Esophagus muscularis mucosa (tissue), 4 donors: ENCODE measurements at places on chromosomes 1 and 21. TPM values are rescaled to one million over a fixed set of nuclear protein-coding genes. Genes with fewer than 3 reads are reported as not detected.

GRCh38 chr1:7761103-7761502, 10.0 kb upstream of the VAMP3 start:
- no peak for DNase-seq
- no peaks in the 10 kb centered on the region for H3K36me3 ChIP-seq
- H3K27me3 ChIP-seq = no peaks in the 10 kb centered on the region
- no peak overlapping the region for H3K27ac ChIP-seq

Gene RIIAD1
- total RNA-seq = not detected

DNA sequence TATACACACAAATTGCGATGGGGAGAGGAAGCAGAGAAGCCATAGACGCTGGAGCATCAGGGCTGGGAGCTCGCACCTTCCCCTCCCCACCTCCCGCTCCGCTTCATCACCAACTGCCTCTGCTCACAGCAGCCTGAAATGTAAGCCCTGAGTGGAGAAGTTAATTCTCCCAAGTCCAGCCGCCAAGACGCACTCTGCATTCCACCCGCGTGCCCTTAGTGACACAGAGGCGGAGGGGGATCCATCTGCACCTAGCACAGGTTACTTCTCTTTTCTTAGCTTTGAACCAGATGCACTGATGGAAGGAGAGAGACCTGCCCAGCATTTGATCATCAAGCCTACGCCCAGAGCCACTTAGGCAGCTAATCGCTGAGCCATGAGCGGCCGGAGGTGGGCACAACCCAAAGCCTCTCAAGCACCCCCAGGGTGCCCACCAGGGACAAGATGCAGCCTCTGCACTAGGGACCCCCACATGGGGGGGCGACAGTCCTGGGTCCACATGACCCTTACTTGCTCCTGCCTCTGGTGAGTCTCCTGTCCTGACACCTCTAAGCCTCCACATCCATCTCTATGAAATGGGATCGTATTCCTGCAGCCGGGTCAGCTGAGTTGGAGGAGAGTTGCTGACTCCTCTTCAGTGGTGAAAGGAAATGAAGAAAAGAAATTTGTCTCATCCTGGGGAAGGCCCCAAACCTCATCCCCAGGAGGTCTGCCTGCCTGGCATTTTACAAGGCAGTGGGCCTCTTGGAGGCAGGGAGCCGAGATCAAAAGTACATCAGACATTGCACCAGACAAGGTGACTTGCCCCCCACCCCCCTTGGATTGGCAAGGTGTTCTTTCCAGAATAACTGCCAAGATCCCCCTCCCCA, 316.2 kb downstream of the MATN1 start:
- H3K4me3 ChIP-seq = no peak overlapping the region
- no peaks in the 10 kb centered on the region for H3K4me1 ChIP-seq
- H3K36me3 ChIP-seq = no peaks in the 10 kb centered on the region
- no peak overlapping the region for H3K27ac ChIP-seq
- peak; percentile 84 for DNase-seq
- no peaks in the 10 kb centered on the region for H3K27me3 ChIP-seq

GRCh38 chr1:229557200-229557850, 1.2 kb downstream of the ABCB10 start:
- H3K4me3 ChIP-seq = peak overlapping the region; percentile 91
- peaks cover 57% of the 10 kb centered on the region for H3K4me1 ChIP-seq
- peak overlapping the region; percentile 97 for H3K27ac ChIP-seq
- no peaks in the 10 kb centered on the region for H3K27me3 ChIP-seq
- DNase-seq = no peak

DNA sequence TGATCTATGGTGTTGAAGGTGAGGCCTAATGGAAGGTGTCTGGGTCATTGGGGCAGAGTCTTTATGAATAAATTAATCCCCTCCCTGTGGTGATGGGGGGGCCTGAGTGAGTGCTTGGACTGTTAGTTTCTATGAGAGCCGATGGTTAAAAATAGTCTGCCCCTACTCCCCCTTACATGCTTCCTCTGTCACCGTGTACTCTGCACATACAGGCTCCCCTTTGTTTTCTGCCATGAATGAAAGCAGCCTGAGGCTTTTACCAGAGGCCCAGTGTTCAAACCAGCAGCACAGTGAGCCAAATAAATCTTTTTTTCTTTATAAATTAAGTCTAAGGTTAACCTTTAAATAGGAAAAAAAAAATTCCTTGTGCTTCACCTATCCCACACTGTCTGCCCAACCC, 657.0 kb downstream of the AMY1C start:
- DNase-seq = no peak
- no peaks in the 10 kb centered on the region for H3K4me1 ChIP-seq
- no peaks in the 10 kb centered on the region for H3K36me3 ChIP-seq
- H3K27me3 ChIP-seq = no peaks in the 10 kb centered on the region

- H3K36me3 ChIP-seq = no peaks in the 10 kb centered on the region
- no peak for DNase-seq
- no peaks in the 10 kb centered on the region for H3K27me3 ChIP-seq
- no peak overlapping the region for H3K27ac ChIP-seq
These were observed 569.4 kb upstream of the RGS18 start for GRCh38 chr1:191588905-191589304.

DNA sequence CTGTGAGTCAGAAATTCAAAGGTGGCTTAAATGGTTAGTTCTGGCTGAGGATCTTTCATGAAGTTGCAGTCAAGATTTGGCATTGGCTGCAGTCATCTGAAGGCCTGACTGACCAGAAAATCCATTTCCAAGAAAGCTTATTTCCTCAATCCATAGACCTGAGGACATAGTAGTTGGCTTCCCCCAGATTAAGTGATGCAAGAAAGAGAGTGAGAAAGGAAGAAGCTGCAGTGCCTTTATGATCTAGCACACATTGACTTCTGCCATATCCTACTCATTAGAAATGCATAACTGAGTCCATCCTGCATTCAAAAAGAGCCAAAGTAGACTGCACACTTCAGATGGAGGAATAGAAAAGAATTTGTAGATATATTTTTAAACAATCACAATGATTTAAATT, 222.6 kb downstream of the COL24A1 start:
- no peaks in the 10 kb centered on the region for H3K27me3 ChIP-seq
- no peak overlapping the region for H3K4me3 ChIP-seq
- DNase-seq = no peak
- no peak overlapping the region for H3K27ac ChIP-seq

GRCh38 chr1:241518476-241519307, 863 bp downstream of the FH start:
- no peak for DNase-seq
- H3K4me1 ChIP-seq = peaks cover 26% of the 10 kb centered on the region
- H3K4me3 ChIP-seq = peak overlapping the region; percentile 90
- peak overlapping the region; percentile 86 for H3K27ac ChIP-seq
- H3K27me3 ChIP-seq = no peaks in the 10 kb centered on the region

DNA sequence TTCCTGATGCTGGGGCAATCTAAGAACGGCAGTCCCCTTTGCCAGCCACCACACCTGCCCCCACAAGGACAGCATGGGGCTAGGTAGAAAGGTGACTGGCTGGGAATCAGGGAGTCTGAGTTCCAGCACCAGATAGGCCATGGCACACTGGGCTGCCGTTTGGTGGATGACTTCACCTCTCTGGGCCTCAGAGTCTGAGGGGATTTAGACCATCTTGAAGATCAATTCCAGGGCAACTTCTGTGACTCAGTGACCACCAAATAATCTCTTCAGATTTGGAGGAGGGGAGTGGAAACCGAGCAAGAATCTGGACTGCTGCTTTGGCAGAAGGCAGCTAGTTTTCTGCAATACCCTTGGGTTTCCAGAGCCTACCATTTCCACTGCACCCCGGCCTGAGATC, 92.1 kb upstream of the EDN2 start:
- no peak for DNase-seq
- no peaks in the 10 kb centered on the region for H3K36me3 ChIP-seq
- H3K4me3 ChIP-seq = no peak overlapping the region

- peak overlapping the region; percentile 20 for H3K4me3 ChIP-seq
- H3K36me3 ChIP-seq = no peaks in the 10 kb centered on the region
- no peaks in the 10 kb centered on the region for H3K27me3 ChIP-seq
- no peak for DNase-seq
These were observed 38.6 kb downstream of the NFIA start for GRCh38 chr1:61120998-61121397.

Gene S100A7
- total RNA-seq = not detected

DNA sequence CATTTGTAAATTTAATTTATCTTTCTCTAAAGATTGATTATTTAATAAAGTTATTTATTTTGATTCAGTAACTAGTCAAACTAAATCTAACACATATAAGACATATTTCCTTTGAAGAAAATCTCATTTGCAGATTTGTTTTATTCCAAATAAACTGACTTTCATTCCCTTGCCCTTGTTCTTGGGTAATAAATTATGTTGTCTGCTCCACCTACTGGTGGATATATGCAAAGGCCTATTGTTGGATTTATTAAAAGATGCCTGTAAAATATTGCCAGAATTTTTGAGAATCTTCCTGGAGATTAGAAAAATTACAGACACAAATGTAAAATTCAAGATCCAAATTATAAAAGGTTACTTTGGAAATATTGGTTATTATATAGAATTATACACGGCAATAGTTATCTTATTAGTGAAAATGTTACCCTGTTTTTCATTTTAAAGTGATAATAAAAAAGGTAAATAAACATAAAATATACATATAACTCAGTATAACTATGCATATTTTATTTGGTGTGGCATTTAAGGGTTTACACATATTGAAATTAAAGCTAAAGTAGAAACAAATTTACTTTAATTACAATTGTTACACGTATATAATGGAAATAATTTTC, 116.1 kb downstream of the SPATA17 start:
- no peak for DNase-seq
- no peaks in the 10 kb centered on the region for H3K36me3 ChIP-seq
- H3K4me3 ChIP-seq = no peak overlapping the region
- H3K27ac ChIP-seq = no peak overlapping the region

DNA sequence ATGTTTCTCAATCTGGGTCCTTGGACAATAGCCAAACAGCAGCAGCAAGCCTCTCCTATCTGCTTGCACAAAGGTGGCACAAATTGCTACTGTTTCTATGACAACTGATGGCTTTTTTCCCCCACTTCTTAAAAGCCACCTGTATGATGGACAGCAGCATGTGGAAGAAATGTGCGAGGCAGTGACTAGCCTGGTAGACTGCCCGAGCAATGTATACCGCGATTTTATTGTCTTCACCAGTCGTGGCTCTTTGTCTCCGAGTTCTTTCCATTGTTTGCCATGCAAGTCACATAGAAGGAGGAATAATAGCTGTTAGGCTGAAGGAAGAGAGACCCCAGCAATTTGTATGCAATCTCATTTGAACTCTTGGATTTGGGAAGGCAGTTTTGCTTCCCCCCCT, 79.4 kb downstream of the S1PR1 start:
- DNase-seq = no peak
- no peak overlapping the region for H3K4me3 ChIP-seq
- no peaks in the 10 kb centered on the region for H3K36me3 ChIP-seq

Gene HCRTR1
- total RNA-seq = 0.45 TPM

GRCh38 chr1:22507587-22507986, 55.7 kb upstream of the EPHA8 start:
- H3K27me3 ChIP-seq = no peaks in the 10 kb centered on the region
- H3K36me3 ChIP-seq = peaks cover 75% of the 10 kb centered on the region
- no peaks in the 10 kb centered on the region for H3K4me1 ChIP-seq
- no peak overlapping the region for H3K27ac ChIP-seq
- no peak for DNase-seq
- no peak overlapping the region for H3K4me3 ChIP-seq

- no peak overlapping the region for H3K4me3 ChIP-seq
- no peaks in the 10 kb centered on the region for H3K4me1 ChIP-seq
- no peak for DNase-seq
- H3K36me3 ChIP-seq = no peaks in the 10 kb centered on the region
- H3K27me3 ChIP-seq = no peaks in the 10 kb centered on the region
- no peak overlapping the region for H3K27ac ChIP-seq
These were observed 247.9 kb upstream of the LYPLAL1 start for GRCh38 chr1:218925777-218926176.
